OCI-LY7 (cell line): ENCODE measurements at places on chromosomes 6 and 20.

DNA sequence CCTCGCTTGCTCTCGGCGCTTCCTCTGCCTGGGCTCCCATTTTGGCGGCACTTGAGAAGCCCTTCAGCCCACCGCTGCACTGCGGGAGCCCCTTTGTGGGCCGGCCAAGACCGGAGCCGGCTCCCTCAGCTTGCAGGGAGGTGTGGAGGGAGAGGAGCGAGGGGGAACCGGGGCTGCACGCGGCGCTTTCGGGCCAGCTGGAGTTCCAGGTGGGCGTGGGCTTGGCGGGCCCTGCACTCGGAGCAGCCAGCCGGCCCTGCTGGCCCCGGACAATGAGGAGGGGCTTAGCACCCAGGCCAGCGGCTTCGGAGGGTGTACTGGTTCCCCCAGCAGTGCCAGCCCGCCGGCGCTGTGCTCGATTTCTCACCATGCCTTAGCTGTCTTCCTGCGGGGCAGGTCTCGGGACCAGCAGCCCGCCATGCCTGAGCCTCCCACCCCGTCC is 10.2 kb upstream of the SRPK1 start:
- DNase-seq, result no peak

GRCh38 chr20:20277894-20278335 is 90.0 kb upstream of the INSM1 start:
- DNase-seq, result no peak

- no peak for DNase-seq
Measured at GRCh38 chr6:37705239-37706051, 7.8 kb upstream of the MDGA1 start.

DNA sequence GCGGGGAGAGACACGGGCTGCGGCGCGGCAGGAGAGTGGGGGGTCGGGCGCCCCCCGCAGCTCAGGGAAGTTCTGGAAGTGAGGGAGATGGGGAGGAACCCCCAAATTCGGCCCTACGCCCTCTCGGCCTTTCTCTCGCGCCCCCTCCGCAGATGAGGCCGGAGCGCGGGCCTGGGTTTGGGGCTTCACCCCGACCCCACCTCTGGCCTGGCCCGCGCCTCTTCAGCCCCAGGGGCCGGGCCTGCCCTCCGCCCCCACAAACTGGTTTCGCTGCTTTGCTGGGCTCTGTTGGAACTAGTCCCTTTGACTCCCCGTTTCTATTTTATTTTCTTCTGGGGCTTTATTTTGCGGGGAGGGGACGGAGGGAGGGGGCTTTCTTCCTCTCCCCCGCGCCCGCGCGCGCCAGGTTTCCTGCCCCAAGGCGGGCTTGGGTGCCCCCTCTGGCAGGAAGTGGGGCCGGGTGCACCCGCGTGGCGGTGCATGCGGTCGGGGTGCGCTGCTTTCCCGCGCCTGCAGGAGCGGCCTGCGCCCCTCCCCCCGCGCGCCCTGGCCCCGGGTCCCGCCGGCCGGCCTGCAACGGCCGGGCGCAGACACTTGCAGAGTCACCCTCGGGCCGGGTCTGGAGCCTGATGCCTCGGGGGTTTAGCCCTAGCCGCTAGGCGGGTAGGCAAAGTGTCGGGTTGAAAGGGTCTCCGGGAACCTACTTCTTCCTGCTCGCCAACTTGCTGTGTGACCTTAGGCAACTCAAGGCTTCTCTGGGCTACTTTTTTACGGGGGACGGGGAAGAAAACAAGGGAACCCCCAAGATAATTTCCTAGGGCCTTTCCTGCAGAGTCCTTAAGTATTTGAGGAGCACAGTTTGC is 1.3 kb downstream of the HMGA1 start:
- peak; percentile 90 for DNase-seq

DNA sequence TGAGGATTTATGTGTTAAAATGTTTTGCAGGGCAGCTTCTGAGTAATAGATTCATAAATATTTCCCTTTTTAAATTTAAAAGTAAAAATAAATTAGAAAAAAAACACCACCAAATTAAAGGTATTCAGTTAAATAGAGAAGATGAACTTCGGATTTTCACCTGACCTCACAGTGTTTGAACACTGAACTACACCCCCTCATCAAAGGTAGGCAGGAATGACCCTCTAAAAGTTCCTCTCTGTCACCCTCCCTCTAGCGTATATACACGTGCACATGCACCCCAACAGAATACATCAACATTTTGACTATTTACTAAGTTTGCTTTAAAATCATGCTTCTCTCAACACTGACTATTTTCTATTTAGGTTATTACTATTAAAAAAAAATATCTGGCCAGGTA is 528.3 kb downstream of the QKI start:
- no peak for DNase-seq

DNA sequence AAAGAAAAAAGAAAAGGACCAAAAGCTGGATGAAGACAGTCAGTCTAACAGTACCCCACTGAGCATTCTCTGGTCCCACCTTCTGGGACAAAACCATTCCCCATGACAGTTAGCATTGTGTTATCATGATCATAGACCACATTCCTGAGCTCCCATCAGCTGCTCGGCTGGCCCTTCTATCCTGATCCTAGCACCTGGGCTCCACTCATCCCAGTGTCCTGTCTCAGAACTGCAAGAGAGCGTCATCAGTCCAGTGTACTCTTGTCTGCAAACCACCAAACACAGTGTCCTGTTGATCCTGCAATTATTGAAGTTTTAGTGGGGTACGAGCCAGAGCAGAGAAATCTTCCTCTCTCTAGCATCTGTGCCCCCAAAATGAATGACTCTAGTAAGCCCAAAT is 16.0 kb upstream of the TAAR1 start:
- DNase-seq, result no peak

- peak; percentile 92 for DNase-seq
Measured at GRCh38 chr6:2245103-2245876, at the start of gene GMDS. GMDS (minus strand) TSS chr6:2245605.

DNA sequence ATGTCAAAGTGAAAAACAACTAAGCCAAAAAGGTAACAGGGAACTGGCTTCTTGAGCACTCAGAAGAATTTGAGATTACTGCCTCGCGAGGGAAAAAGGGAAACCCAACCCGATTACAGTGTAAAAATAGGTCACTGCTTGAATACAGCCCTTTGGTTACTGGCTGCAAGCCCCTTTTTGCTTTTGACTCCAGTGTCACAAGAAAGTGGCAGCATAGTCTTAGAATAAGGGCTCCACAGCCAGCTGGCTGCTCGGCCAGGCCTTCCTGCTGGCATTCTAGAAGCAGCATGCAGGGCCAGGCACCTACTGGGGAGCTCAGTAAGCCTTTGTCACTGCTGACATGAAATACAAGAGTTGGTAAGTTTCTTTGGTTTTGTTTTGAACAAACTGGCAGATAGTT is 83.0 kb downstream of the ZHX3 start:
- DNase-seq, result no peak

DNA sequence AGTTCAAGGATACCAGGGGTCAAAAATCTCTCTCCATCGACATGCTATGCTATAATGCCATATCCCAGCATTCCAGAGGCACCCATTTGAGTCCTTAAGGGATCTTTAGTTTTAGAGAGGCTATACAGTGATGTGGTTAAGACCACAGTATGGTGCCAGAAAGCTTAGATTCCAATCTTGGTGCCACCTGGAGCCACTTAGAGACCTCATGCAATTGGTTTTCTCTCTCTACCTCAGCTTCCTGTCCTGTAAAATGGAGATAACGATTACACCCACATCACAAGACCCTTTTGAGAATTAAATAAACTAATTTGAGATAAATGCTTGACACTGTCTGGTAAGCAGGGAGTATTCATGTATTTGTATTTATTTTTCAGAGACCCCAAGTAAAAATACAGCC is 39.0 kb downstream of the PLAGL1 start:
- DNase-seq, result no peak

DNA sequence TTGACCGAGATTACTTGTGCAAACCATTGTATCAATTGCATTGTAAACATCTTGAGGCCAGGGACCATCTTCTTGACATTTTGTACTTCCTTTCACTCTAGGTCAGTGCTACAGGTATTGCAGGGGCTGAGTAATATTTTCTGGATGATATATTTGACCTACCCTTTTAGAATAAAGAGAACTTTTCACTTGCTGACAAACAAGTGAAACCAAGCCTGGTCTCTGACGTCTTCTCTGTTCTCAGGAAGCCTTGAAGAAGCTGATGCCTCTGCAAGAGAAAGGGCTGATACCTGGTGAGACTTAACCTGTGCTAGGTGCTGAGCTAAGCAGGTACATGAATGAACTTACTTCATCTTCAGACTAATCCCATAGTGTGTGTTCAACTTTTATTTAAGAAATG is 60.5 kb upstream of the GGTLC1 start:
- no peak for DNase-seq
